ENCODE measurements at places on chromosomes 2 and 18.

- no peak for DNase-seq
These were observed 1.2 kb upstream of the MAPRE3 start for GRCh38 chr2:26969077-26969844.

DNA sequence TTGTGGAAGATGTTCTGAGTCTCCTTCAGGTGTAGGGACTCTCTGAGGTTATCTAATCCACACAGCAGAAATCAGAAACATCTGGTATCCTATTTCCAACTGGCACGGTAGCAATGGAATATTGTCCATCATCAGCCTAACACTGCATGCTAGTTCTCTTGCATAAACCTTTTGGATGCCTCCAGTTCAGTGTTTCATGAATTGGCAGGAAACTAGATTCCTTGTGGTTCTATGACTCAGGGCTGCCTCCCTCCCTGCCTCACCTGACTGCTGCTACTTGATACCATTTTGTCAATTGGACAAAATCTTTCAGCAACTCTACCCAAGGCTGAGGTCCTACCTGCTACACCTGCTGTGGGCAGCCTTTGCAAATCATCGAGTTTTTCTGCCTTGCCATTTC lies 130.9 kb downstream of the TPGS2 start:
- peak; percentile 87 for DNase-seq

DNA sequence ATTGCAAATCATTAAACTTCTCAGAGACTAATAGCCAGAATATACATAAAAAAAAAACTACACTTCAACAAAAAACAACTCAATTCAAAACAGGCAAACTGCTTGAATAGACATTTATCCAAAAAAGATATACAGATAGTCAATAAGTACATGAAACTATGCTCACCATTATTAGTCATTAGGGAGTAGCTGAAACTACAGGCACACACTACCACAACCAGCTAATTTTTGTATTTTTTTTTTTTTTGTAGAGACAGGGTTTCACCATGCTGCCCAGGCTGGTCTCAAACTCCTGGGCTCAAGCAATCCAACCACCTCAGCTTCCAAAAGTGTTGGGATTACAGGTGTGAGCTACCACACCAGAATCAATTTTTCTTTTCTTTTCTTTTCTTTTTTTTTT lies 16.9 kb downstream of the RPRD1A start:
- DNase-seq = no peak

- no peak for DNase-seq
These were observed 201.8 kb upstream of the FN1 start for GRCh38 chr2:215637651-215638050.

DNA sequence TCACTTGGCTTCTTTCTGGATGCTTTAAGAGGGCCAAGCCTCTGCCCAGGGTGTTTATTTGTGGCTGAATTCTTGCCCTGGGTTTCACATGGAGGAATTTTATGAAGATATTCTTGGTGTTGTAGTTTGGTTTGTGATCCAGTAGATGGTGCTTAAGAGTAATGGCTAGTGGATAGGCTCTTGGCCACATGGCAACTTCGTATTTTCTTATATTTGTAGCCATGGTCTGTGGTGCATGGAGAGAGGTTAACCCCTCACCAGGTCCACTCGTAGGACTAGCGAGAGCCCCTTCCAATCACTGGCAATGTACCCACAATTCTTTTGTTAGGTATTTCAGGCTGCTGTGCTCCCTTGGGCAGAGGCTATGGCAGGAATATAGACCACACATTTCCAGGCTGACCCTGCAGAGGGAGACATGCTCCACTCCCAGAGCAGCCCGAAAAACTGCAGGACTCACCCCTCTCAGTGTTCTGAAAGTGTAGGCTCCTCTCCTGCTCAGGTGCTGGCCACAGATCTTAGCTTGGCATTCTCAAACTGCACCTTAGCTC lies 582.1 kb upstream of the SETBP1 start:
- DNase-seq = peak; percentile 50

DNA sequence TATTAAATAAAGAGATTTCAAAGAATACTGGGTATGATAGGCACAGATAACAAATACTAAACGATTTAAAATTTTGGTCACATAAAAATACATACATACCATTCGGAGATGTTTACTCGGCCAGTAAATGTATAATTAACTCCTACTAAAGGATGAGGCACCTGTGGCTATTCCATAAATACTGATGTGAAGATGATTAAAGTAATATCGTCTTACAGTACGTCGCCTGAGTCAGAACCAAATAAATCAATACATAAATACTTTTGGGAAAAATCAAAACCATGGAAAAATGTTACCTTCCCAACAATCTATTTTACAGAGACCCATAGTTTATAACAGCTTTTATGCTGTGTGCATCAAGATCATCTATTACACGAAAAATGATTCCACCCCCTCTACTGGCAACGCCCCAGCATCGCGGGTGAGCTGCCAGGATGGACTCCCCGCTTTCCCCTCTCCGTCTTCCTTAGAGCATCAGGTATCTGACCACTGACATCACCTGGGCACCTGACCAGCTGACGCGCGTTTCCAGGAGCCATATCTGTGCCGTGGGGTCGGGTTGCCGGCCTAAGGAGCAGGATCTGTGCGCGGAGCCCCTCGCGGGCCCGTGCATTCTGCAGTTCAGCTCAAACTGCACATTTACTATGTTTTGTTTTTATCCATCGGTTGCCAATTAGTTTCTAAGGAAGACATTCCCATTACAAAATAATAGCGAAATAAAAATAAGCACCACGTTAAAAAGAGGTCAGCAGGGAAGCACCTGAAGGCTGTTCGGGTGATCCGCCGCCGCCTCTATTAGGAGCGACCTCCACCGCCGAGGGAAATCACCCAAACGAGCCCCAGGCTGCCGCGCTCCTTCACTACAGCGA lies 901 bp downstream of the ICA1L start:
- peak; percentile 78 for DNase-seq

DNA sequence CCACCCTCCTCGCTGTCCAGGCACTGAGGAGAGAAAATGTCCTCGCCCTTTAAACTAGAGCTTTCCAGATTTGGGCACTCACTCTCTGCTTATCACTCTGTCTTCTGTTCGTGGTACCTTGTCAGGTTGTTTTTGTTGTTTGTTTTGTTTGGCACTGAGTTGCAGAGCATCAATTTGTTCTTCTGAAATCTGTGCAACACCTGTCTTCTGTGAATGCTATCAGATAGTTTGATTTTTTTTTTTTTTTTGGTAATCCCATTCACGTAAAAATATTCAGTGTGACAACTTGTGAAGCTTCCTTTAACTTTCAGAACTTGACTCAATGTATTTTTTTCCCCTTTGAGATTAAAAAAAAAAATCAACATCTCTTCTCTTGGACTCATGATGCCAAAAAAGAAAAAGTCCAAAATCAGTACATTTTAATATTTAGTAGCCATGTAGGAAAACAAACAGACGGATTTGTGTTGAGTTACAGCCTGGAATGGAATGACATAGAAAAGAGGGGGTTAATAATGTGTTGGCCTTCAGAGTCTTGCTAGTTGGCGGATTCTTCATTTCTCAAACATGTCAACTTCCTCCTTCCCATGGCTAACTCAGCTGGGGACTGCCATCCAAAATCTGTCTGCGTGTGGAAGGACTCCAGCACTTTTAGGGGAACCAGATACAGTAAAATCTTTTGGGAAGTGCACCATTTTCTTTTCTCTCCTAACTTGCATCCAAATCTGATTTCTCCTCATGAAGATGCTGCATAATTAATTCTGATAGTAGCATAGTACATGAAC lies 1.6 kb downstream of the TMEM178A start:
- no peak for DNase-seq

DNA sequence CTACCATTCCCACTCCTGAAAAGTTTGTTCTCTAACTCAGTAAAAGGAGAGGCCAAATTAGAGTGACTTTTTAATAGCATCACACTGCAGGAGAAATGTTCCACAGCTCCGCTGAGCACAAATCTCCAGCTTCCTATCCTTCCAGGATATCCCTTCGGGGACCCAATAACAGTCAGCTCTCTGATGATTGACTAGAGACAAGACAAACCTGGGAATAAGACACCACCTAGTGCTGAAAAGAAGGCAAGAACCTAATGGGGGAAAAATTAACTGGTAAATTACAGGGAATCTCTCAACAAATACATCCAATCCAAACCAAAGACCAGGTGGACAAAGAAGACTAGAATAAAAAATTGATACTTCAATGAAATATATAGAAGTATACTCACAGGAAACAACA lies 977.1 kb upstream of the SOX11 start:
- DNase-seq = no peak

- no peak for DNase-seq
These were observed 188.1 kb downstream of the ARL4C start for GRCh38 chr2:234308813-234309195.

DNA sequence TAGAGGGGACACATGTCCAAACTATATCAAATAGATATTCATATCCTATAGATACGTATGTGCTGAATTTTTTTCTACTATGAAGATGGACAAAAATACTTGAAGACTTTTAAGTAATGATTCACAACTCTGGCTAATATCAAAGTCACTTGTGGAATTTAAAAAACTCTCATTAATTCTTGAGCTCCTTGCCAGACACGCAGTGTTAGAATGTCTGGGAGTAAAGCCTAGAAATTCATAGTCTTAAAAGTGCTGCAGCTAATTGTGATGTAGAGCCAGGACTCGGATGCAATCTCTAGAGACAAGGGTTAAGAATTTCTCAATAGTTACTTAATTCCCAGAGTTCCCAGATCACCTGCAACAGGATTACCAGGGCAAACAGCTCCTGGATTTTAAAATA lies 107.4 kb downstream of the ARL6IP6 start:
- no peak for DNase-seq

All from foreskin fibroblast (primary cell).